Activated CD8-positive, alpha-beta T cell treated with anti-CD3 and anti-CD28 coated beads, Interleukin-2, amount 10 ng/mL, durations not matched to agents 7 days and 5 days (primary cell): ENCODE measurements at places on chromosomes 11 and 22. TPM values are rescaled to one million over a fixed set of nuclear protein-coding genes. Genes with fewer than 3 reads are reported as not detected.

- DNase-seq, result no peak
Observed at GRCh38 chr22:37210041-37210803, 2.1 kb downstream of the SSTR3 start.

The ARHGAP8 gene
- total RNA-seq, result 0.39 TPM

The DNHD1 gene
- total RNA-seq, result 18.5 TPM

The FAM180B gene
- total RNA-seq, result not detected

DNA sequence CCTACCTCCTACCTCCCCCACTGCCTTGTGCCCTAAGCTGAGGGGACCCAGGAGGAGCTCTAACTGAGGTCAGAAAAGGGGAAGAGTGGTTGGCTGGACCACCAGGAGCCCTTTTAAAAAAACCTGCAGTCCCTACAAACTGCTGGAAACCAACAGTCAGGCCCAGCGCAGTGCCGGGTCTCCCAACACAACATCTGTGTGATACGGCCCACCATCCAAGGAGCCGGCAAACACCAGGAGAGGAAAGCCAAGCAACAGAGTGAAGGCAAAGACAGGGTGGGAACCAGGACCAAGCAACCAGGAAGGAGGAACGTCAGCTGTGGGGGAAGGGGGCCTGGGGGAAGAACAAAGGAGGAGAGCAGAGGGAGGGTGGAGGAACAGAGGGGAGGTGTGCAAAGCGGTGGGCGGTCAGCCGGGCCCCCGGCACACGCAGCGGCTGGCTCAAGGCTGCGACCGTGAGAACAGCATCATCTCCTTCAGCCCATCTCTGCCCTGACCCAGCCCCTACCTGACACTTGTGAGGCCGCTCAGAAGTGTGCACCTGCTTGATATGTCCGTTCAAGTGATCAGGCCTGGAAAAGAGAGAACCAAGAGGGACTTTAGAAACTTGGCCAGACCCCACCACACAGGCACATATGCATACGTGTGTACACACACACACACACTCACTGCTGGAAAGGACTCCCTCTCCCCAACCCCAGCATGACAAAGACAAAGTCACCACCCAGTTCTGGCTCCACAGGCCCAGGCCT is 3.6 kb downstream of the PATZ1 start:
- DNase-seq, result no peak

The ACTN3 gene
- not detected for total RNA-seq

The OR10G6 gene
- not detected for total RNA-seq

The PAMR1 gene
- total RNA-seq, result not detected

The IGHMBP2 gene
- total RNA-seq, result 28.2 TPM

GRCh38 chr11:112797092-112797491 is 164.1 kb upstream of the NCAM1 start:
- DNase-seq, result no peak

GRCh38 chr11:83895516-83895915 is 609.3 kb upstream of the CCDC90B start:
- DNase-seq, result no peak

- DNase-seq, result peak; percentile 43
Observed at GRCh38 chr11:32870676-32871075, 21.9 kb upstream of the QSER1 start.

DNA sequence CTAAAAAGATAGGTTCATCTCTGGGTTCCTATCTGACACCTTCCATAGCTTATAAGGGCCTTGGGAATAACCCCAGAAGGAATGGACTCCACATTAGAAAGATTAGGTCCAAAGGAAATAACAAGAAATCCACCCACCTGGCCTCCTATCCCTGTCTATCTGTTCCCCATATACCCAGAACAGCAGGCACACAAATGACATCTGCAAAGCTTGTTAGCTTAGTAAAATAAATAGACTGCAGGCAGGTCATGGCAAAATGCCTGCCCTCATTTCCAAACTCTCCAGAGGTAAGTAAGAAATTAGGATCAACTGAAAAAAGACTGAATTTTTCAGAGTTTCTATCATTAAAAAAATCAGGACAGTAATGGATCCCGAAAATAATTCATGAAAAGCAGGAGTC is 489.5 kb downstream of the DLG2 start:
- DNase-seq, result no peak

GRCh38 chr22:43859621-43860020 is 2.7 kb downstream of the SULT4A1 start:
- DNase-seq, result no peak

DNA sequence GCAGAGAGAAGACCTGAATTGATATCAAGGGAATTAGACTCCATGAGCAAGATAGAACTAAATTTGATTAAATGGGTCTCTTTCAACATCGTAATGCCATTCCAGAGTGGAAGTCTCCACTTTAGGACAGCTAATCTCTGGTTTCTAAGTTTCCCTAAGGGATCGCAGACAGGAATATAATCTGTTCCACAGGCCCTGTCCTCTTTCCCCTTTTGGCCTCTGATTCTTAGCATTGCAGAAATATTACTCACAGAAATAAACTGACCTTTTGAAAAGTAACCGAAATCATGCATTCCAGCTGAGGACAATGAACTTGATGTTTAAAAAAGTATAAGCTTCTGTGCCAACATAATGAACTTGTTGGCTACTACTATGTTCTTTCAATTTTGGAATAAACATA is 227.8 kb downstream of the ETS1 start:
- DNase-seq, result no peak

- no peak for DNase-seq
Observed at GRCh38 chr11:35057926-35058668, 80.9 kb upstream of the CD44 start.

DNA sequence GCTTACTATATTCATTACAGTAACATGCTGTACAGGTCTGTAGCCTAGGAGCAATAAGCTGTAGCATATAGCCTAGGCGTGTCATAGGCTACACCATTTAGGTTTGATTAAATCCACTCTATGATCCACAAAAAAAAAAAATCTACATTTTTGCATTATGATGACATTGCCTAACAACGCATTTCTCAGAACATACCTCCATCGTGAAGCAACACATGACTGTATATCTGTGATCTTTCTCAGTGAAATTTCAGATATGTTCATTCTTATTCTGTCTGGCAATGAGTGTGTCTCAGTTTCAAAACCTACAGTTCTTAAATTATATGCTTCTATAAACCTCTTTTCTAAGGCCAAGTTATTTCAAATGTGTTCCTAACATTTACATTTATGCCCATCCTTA is 140.3 kb downstream of the CADM1 start:
- no peak for DNase-seq
